Omental fat pad (tissue), 4 donors: ENCODE measurements at places on chromosomes 12 and 14. TPM values are rescaled to one million over a fixed set of nuclear protein-coding genes. Genes with fewer than 3 reads are reported as not detected.

The CLEC4D gene
- total RNA-seq = 1.1 TPM

The INHBE gene
- total RNA-seq = not detected

The GPX2 gene
- total RNA-seq = not detected

The OAS2 gene
- 16.5 TPM for total RNA-seq

The CCDC88C gene
- 9.2 TPM for total RNA-seq

The C1R gene
- total RNA-seq = 822 TPM

- no peak for DNase-seq
Observed at GRCh38 chr14:49951691-49952345, 58.9 kb downstream of the ARF6 start.

DNA sequence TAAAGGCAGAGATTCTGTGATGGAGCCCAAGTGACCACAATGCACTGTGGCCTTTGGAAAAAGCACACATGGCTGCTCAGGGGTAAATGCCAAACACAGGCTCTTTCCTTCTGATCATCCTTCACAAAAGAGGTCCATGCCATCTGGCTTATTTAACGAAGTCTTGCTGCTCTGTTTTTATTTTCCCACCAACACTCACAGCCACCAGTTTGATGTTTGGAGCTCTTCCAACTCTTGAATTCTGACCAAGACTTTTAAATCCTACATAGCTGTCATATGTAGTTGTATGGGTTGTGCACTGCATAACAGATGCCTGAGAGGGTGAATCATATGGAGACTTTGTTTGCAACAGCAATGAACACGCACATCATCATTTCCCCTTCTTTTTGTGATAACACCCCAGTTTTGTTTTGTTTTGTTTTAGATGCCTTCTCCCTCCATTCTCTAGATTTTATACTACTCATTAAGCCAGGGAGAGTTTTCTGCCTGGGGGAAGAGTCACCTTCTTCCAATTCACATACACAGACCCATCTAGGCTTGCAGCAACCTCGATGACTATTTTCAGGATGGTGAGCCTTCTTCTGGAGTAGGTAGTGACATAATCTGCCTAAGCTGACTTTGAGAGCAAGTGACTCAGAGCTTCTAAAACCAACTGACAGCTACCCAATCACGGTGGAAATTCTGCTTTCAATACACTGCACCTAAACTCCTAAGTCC is 145.2 kb upstream of the WSCD2 start:
- no peak for DNase-seq

- DNase-seq = no peak
Observed at GRCh38 chr14:22303589-22304195, 285.3 kb downstream of the DAD1 start.

DNA sequence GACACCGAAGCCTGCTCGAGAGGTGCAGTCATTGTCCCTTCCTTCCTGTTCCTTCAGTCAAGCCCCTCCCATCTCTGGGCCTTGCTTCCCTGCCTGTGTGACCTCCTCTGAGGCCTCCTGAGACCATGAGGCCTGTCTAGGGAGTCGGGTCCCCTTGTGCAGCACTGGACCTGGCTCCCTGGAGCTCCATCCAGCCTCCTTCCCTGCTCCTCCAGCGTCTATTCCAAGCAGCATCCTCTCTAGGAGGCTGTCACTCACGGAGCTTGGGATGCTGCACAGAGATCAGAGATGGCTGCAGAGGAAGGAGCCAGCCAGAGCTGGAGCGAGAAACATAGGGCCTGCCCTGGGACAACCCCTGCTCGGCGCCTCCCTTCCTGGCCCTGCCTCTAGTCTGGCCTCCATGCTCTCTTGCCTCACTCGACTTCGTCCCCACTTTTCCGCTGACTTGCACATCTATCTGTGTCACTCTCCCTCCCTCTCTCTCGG is 142.7 kb downstream of the BCL11B start:
- no peak for DNase-seq

DNA sequence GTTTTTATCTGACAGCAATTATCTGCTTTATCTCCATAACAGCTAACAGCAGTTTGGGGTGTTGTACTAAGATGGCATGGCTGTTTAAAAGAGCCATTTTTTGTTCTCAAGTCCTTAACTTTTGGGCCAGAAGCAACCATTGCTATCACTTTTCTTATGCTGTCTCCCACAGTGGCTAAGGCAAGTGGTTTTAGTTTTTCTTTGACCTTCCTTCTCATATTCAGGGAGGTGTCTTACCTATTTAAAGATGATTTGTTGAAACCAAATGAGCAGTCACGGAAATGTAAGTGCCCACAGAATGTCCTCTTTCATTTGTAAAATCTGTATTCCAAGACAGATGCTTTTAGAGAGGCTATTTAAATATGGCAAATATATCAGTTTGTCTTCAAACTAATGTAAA is 96.8 kb upstream of the USP15 start:
- DNase-seq = no peak

GRCh38 chr12:42611571-42612230 is 22.2 kb upstream of the PRICKLE1 start:
- DNase-seq = no peak

DNA sequence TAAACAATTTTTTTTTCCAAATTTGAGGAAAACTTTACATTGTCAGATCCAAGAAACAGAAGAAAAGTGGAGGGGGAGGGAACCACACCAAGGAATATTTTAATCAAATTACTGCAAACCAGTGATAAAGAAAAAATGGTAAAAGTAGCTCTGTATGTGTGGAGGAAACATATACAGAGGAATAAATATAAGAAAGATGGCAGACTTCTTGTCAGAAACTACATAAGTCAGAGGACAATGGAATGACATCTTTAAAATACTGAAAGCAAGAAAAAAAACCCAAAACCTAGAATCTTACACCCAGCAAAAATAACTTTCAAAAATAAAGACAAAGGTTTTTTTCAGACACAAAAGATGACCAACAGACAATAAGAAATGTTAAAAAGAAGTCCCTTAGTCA is 10.2 kb upstream of the LLPH start:
- DNase-seq = no peak

DNA sequence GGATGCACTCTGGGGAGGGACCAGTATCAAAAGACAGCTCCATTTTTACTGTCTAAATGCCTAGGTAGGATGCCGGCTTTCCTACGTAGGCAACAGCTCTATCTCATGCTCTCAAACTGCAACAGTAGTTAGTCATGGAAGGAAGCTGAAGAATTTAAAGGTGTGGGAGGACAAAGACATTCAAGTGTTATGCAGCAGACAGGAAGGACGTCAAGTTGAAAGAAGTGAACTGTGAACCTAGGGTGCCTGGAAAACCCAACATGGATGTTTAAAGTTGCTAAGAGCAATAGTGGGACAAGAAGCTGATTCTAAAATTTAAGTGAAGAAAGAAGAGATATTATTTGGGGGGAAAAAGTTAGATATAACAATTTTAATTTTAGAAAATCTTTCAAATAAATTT is 5.9 kb downstream of the SEC23A start:
- DNase-seq = no peak

DNA sequence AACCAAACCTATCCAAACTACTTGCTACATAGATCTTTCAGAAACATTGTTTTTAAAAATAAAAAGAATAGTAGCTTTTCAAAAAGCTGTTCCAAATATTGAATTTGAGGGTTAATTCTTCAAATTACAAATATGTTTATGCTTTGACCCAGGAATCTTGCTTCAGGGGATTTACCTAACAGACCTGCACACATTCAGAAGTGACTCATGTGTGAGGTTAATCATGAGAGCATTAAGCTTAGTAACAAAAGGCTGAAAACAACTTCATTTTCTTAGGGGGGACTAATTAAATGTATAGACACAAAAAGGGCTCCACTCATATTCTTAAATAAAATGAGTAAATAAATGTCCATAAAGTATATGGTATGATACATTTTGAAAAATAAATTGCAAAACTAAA is 672.4 kb upstream of the FLRT2 start:
- DNase-seq = no peak

GRCh38 chr12:53586745-53587144 is 39.4 kb downstream of the ATF7 start:
- no peak for DNase-seq

DNA sequence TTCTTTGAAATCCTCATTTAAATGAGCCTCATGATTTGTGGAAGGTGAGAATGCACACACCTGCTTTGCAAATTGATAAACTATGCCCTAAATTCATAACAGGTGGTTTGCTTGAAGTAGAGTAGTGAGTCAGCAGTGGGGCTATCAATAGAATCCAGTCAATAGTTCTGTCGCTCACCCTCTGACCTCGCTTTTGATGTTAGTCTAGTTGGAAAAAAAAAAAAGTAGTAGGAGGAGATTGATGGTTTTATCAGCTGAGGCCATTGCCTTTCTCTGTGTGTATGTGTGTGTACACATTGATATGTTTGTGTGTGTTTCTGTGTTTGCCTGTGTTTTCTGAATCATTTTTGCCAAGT is 267.3 kb downstream of the SNAPC1 start:
- no peak for DNase-seq

GRCh38 chr14:50395448-50395847 is 1.2 kb downstream of the CDKL1 start:
- no peak for DNase-seq

DNA sequence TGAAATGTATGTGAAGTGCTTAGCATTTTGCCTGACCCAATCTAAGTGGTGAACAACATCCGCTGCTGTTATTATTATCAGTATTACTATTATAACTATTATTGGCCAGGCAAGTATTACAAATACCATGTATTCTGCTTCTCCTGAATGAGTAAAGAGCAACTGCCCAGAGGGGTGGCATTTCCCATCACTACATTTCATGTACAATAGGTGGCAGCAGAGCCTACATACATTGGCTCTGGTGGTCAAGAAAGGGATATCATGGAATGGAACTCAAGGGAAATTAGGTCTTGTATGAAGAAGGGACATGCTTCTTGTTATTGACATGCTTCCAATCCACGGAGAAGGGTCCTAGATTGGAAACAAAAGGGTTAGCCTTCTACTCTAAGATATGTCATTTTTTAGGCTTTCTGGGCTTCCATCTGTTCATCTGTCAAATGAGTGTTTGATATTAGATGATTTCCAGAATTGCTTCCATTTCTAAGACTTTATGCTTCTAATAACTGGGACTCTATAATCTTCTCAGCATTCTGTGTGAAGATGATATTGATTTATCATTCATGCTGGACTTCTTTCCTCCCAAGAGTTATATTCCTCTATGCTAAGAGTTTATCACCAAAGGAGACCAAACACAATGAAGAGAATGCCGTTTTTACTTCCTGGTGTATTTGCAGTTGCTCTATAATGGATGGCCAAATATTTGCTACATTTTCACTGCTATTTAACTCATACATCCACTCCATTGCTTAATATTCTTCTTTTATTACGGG is 239.1 kb downstream of the SSPN start:
- no peak for DNase-seq

- DNase-seq = no peak
Observed at GRCh38 chr12:125860672-125861288, 795.5 kb downstream of the AACS start.

GRCh38 chr12:106193394-106194215 is 54.2 kb downstream of the CKAP4 start:
- no peak for DNase-seq

GRCh38 chr12:52363111-52363679 is 4.1 kb downstream of the KRT85 start:
- DNase-seq = no peak

- DNase-seq = no peak
Observed at GRCh38 chr14:59377491-59377890, 87.7 kb downstream of the GPR135 start.
